ENCODE measurements at places on chromosomes 5 and 9.

- no peak for DNase-seq
Measured at GRCh38 chr9:4077499-4078102, 222.3 kb downstream of the GLIS3 start.

GRCh38 chr5:76371960-76372322 lies 31.1 kb upstream of the IQGAP2 start:
- DNase-seq, result no peak

- no peak for DNase-seq
Measured at GRCh38 chr9:14030375-14031059, 283.4 kb downstream of the NFIB start.

DNA sequence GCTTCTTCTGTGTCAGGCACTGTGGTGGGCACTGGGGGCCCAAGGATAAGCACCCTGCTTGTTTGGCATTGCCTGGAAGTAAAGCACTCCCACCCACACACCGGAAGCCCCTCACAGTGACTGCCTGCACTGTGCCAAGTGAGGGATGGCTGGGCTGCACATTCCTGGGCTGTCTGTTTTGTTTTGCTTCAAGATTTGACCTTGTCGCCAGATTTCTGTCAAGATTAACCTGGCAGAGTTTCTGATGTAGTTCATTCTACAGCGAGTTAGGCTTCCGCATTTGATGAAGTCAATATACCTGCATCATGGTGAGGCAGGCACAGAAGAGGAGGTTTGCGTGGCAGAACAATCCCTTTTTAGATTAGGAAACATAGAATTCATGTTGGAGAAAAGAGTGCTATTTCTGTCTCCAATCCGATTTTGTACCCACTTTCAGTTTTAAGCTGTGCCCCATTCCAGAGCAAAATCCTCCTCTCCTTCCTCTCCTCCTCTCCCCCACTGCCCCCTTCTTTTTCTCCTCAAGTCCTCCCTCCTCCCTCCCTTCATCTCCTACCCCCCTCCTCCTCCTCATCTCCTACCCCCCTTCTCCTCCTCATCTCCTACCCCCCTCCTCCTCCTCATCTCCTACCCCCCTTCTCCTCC lies 14.4 kb upstream of the BOD1 start:
- no peak for DNase-seq

DNA sequence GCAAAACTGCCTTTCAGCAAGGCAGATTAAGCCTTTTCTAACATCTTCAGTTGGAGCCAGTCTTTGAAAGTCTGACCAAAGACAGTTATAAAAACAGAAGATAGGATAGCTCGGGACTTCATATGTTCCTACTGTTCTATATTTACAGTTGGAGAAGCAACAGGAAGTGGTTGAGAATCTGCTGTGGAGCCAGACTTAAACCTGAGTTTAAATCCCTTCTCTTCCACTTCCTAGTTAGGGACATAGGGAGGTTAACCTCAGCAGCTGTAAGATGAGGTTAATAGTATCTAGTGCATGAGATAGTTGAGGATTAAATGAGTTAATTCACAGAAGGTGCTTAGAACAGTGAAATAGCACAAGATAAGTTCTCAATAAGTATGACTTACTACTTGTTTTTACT lies 84.5 kb upstream of the FREM1 start:
- DNase-seq, result no peak

- peak; percentile 14 for DNase-seq
Measured at GRCh38 chr5:999032-999501, 9.5 kb upstream of the NKD2 start.

- no peak for DNase-seq
Measured at GRCh38 chr5:76114179-76114851, 31.1 kb downstream of the SV2C start.

- DNase-seq, result no peak
Measured at GRCh38 chr9:108811944-108812343, 43.8 kb downstream of the ACTL7B start.

- no peak for DNase-seq
Measured at GRCh38 chr9:3343671-3344070, 182.1 kb downstream of the RFX3 start.

DNA sequence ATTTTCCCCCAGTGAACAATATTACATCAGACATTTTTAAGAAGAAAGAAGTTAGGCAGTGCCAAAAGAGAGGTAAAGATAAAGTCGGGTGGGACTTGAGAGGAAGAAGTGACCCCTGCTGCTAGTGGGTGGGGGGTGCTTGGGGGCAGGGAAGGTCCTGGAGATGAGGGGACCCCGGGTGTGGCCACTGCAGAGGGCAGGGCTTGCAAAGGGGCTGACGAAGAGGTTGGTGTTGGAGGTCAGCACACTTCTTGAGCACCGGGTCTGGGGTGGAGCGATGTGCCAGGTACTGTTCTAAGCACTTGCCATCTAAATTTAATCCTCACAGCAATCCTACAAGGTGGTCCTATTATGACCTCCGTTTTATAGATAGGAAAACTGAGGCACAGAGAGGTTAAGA lies 62.0 kb downstream of the AMBP start:
- no peak for DNase-seq

DNA sequence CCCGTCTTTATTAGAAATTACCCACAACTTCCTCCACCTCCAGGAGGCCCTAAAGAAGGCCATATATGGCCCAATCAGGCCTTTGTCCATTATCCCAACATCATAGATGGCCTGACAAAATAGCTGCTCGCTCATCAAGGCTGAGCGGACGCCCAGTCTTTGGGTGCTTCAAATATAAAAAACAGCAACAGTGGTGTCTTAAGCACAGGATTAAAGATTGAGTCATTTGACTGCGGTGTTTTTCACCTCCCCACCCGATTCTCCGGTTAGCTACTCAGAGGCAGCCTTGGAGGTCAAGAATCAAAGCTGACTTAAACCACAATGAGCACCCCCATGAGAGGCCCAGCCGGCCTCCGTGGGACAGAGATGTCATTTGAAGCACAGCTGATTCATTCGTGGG lies 18.8 kb downstream of the S1PR3 start:
- DNase-seq, result no peak

DNA sequence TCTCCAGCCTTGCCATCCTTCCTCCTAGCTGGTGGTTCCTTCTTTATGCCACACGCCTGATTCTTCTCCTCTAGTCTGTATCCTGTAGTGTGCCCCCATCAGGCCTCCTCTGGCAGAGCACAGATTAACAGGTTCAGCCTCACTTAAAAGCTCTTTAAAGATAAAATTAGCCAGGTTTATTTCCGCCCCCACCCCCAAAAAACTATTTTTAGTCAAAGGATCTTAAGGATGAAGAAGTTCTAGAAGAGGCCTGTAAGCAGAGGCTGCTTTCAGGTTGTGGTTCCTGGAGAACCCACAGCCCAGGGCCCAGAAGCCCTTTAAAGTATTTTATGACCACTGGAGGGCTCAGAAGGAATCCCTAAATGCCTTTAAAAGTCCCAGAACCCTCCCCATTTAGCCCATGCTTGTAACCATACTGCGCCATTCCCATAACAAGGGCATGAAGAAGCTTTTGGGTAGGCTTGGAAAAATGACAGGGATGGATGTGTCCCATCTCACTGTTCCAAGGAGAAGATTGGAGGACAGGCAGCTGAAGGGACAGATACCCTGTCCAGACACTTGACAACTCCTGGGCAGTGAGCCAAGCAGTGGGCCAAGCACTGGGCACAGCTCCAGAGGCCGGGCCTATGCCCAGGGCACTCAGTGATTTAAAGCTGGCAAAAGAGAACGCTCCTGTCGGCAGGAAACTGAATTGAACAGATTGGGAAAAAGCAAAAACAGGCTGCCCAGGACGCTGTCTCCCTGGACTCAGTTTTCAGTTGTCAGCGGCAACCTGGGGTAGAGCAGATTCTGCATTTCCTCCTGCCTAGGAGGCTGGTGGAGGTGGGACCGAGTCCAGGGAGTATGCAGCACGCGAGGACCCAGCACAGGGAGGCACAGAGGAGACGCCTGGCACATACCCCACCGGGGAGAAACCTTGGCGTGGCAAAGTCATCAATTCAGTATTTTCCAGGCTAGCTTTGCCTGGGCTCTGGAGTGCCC lies 106.3 kb upstream of the SSBP2 start:
- DNase-seq, result no peak

GRCh38 chr5:89047571-89047970 lies 164.6 kb upstream of the MEF2C start:
- DNase-seq, result no peak

DNA sequence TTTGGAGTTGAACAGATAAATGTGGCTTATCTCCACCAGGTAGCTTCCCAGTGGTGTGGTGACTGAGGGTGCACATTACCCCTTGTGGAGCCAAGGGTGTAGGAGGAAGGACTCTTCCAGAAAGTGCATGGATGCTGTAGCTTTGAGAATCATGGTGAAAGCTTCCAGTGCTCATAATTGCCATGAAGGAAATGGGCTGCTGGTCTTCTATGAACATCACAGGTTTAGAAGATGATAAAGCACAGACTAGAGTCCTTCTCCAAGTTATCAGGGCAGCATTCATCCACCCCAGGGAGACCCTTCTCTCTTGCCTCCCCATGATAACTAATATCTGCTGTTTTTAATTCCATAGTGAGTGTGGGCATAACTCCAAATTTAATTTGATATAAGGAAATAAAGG lies 93.4 kb upstream of the CHD1 start:
- no peak for DNase-seq

GRCh38 chr9:109381011-109381729 lies 60.3 kb upstream of the EPB41L4B start:
- DNase-seq, result no peak

DNA sequence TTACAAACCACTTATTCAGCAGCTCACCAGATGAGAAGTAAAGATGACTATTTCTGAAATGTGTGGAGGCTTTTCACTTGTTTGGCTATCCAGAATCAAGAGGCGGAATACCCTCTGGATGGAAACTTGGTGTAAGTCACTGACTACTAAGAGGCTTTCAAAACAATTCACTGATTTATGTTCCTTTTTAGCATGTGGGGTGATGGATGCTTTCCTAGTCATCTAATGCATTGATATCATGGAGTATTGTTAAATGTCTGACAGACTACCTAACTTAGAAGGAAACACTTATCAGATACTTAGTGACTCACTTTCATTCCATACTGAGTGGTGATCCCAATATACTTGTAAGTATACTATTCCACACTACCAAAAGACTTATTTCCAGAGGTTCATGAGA lies 141.4 kb downstream of the PLK2 start:
- no peak for DNase-seq

DNA sequence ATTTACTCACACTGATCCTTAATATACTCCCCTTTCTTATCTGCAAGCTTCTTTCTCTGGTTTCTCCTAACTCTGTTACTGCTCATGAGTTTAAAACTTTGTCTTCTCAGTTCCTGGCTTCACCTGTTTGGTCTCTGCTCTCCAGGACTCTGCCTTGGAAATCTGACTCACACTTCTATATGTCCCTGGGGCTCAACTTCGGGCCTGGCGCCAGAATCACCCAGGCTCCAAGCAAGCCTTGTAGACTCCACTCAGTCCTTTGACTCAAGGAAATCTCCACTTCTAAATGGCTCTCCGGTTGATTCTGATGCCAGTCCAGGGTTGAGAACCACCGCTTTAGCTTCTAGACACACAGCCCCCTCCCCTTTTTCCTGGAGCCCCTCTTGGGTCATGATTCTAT lies 57.8 kb downstream of the TMC1 start:
- DNase-seq, result no peak

DNA sequence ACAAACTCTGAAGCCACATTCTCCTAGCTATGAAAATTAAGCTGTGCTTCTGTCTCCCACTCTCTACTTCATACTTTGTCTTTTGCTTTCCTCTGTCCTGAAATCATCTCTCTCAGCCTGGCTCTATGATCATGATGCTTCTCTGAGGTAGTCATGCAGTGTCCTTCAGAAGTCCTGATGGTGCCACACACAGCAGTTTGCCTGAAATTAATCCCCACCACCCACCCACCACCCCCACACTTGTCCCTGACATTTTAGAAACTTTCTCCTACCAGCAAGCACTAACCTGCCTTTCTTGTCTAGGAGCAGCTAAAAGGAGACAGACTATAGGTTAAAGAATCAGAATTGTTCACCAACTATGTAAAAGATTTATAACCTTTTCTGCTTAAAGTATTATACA lies 282.2 kb upstream of the FAM174A start:
- no peak for DNase-seq

- no peak for DNase-seq
Measured at GRCh38 chr9:121958530-121958929, 134.6 kb downstream of the TTLL11 start.

DNA sequence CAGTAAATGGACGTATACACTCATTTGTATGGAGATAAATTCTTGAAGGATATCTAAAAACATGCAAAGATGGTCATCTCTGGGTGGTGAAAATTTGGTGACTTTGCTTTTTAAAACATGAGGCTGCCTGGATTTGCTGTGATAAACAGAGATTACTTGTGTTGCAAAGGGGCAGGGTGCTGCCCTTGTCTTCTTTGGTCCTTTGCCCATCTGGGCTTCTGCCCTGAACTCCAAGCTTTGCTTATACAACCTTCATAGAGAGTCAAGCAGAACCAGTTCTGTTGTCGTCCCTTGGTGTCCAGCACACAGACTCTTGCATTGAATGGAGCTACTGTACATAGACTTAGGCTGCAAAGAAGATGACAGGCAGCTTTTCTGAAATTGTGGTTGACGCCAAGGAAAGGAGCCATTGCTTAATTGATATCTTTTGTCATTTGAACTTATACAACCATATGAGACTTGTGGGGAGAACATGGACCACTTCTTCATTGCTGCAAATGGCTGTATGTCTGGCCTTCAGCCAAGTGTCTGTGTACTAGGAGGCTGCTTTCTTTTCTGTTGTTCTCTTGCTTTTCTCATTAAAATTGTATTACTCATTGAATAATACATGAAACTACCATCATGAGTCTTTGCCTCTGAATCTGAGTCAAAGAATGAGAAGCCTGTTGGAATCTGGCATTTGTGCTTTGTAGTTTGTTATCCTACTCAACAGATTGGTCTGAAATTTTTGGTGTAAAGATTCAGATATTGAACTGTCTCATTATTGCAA lies 152.5 kb downstream of the DMRT2 start:
- no peak for DNase-seq

DNA sequence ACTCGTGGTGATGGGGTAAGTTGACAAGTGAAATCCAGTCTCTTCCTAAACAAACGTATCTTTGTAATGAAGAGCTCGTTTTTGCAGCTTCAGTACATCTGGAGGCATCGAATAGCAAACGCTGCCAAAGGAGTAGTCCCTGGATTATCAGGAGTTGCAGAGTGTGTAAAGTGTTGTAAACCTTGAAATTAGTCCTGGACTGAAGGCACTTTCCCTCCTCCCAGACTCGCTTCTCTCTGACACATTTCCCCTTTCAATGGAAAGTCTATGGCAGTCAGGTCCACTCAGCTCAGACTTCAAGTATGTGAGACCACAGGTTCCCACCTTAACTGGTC lies 1.5 kb upstream of the PBX3 start:
- no peak for DNase-seq

GRCh38 chr5:6582507-6583048 lies 50.3 kb downstream of the NSUN2 start:
- no peak for DNase-seq

DNA sequence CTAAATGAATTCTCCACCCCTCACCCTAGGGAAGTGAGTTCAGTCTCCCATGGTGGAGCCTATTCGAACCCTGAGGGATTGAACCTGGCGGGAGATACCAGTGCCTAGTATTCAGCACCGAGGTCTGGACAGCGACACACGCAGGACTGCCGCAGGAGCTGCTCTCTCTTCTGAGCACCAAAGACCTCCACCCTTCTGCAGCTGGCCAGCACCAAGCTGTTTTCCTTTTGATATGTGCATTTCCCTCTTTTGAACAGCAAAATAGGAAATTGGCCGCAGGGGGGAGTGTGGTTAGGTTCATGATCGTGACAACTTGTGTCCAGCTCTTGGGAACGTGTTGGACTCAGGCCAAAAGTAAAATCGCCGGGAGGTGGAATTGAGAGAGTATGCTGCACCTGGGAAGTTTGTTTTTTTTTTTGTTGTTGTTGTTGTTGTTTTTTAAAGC lies 1.2 kb upstream of the PCSK1 start:
- no peak for DNase-seq

All from activated CD4-positive, CD25-positive, alpha-beta regulatory T cell treated with anti-CD3 and anti-CD28 coated beads, Interleukin-2, amount 50 U/mL, for 72 hours (primary cell).